ENCODE measurements at places on chromosomes 16 and 17.

GRCh38 chr16:79171504-79171903, 429.0 kb downstream of the MAF start:
- DNase-seq: no peak

DNA sequence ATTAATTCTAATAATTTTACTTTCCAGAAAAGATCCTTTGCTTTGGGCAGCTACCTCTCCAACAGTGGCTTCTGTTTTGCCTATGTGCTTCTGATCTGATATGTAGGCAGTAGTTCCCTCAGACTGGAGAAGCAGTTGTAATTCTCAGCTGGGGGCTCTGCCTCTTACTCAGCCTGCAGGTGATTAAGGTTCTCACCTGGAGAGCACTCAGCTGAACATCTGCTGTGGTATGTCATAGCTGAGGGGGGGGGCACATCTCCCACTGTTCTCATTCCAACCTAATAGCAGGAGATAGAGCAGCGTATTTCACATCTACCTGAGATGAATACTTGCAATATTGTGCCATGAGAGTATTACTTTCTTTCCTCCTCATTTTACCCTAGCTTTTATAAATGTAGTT, 511.9 kb upstream of the CDH8 start:
- no peak for DNase-seq

DNA sequence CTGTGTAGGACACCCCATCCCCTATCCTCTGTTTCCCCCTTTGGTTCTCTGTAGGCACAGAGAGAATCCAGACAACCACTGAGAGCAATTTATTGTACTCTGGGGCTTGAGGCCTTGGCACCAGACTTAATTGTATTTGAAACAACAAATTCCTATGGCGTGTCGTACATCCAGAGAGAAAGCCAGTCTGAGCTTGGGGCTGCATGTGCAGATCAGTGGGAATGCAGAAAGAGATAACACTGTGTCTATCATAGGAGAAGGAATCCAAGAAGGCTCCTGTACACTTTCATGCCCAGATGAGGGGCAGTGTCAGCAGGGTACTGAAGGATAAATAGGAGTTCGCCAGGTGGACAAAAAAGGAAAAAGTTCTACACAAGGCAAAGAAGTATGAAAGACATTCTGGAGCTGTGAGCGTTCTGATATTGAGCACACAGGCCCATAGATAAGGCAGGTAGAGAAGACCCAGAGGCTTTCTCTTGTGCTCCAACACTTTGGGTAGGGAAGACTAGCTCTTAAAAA, 22.0 kb upstream of the IL4R start:
- DNase-seq: no peak

GRCh38 chr16:57945740-57946138, 25.2 kb downstream of the CNGB1 start:
- DNase-seq: no peak

DNA sequence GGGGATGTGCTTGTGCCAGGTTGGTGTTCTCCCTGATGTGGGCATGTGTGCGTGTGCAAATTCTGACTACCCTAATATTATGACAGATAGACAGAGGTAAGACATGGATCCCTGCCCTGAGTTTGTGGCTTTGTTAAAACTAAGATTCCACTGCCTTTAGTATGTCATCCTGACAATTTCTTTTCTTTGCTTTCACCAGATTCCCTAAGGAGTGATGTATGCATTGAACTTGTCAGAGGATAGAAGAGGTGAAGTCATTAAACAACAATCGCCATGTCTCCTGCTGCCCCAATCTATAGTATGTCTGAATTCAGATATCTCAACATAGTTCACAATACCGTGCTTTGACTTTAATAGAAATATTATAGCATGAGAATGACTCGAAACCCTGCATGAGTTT, 137.1 kb upstream of the ELAC2 start:
- no peak for DNase-seq

GRCh38 chr17:35930211-35931065, at the start of gene RDM1:
Gene RDM1 (minus strand): TSS chr17:35930773. CDS start chr17:35930727, 46 bp downstream.
- DNase-seq: no peak

- DNase-seq: no peak
Observed at GRCh38 chr16:28902909-28903308, 22.1 kb downstream of the RABEP2 start.

DNA sequence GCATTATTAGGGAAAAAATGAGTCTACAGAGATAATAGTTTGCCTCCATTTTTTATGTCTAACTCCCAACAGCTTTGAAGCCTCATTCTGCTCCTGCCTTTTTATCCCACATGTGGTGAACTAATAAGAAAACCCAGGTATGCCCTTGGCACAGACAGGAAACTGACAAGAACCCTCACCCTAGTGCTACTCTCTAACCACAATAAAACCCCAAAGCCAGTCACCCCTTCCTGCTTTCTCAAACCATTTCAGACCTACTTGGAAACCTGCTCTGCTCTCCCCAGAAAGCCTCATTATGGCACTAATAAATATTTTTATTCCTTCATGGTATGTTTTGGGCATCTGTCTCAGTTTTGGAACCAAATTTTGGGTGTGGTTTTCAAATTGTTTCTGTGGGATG, 3.9 kb upstream of the MARVELD3 start:
- no peak for DNase-seq

GRCh38 chr17:40561294-40561870, 3.9 kb downstream of the CCR7 start:
- no peak for DNase-seq

- DNase-seq: no peak
Observed at GRCh38 chr16:51968749-51969148, 578.2 kb downstream of the TOX3 start.

DNA sequence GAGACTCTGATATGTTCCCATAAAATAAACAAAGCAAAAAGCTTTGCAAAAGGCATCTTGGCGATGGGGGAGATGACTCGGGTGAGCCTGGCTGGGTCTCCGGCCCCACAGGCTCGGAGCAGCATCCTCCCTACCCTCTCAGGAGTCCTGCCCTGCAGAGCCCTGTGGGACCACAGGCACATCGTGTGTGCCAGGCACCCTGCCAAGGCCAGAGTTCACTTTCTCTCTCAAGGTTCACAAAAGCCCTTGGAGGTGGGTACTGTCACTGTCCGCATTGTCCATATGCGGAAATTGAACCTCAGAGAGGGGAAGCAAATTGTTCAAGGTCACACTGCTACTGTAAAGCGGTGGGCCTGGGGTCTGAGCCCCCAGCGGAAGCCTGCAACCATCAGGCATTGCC, 48.5 kb downstream of the CRISPLD2 start:
- no peak for DNase-seq

- DNase-seq: no peak
Observed at GRCh38 chr16:85652431-85653221, 36.1 kb downstream of the GINS2 start.

Measured in smooth muscle cell of the brain vasculature (primary cell).